ENCODE measurements at places on chromosomes 7 and 10.
A peak's percentile ranks its signal among the peaks of the same experiment; 100 is the strongest.

DNA sequence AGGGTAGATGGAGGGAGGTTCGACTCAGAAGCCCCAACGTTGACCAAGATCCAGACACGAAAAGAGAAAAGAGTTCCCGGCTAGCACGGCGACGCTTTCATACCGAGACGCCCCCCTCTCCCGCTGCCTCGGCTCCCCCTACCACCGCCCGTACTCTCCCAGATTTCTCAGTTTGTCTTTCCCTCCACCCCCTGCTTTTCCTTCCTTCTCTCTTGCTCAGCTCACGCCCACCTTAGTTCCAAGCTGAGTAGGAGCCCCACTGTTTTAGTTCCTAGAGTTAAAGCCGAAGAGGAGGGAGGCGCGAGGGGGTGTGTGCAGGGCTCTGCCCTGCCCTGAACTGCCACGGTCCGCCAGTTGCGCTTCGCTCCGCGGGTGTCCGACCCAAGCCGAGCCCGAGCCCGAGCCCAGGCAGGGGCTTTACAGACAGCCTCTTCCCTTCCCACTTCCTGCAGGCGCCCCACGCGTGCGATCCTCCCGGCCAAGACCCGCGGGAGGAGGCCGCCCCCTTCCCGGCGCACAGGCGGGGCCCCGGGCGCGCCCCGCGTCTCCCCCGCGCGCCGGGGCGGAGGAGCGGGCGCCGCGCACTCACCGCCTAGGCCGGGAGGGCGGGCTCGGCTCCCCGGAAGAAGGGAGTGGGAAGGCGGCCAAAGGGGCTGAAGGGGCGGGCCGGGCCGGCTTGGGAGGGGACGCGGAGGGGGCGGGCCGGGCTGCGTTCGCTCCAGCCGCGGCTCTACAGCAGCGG lies at the start of gene EPHB6:
EPHB6 (plus strand) TSS at position 705 of the 742 bp plus-strand sequence. CDS start 8,152 bp downstream, outside the sequence.
- peak; percentile 90 for DNase-seq

- no peak for DNase-seq
These were observed 30.1 kb downstream of the DENND11 start for GRCh38 chr7:141671705-141672496.

- no peak for DNase-seq
These were observed 624.3 kb upstream of the MBL2 start for GRCh38 chr10:53396876-53397275.

GRCh38 chr10:13899941-13900340 lies 313.2 kb downstream of the PRPF18 start:
- DNase-seq, result no peak

DNA sequence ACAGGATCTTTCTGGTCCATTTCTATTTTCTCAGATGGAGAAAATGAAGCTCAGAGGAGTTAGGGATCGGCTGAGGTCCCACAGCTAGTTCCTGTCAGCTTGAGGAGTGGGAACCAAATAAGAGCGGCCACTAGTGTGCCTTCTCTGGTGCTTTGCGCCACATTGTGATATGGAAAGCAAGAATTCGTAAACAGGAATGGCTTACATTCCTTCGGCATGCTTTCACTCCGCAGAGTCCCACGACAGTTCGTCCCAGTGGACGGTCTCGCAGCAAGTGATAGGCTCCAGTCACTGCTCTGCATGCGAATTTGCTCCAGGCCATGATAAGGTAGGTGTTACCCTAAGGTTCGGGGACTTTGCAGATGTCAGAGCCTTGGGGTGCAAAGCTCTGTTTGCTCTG lies 41.5 kb upstream of the PTF1A start:
- no peak for DNase-seq

GRCh38 chr7:74507538-74508319 lies 54.0 kb downstream of the GTF2IRD1 start:
- DNase-seq, result no peak

DNA sequence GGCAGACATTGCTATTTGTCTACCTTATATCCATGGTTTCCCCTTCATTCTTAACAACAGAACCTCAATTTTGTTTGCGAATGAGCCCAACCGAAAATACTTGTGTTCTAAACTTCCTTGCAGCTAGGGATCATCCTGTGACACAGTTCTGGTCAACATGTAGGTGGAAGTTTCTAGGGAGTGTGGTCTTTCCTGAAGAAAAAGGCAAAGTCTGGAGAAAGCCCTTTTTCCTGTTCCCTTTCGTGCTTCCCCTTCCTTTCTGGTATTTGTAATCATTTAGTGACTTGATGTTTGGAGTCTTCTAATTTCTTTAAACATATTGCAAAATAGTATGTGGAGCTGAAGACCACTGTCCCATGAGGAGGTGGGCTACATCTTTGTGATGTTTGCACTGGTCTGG lies 2.9 kb upstream of the IFRD1 start:
- no peak for DNase-seq

DNA sequence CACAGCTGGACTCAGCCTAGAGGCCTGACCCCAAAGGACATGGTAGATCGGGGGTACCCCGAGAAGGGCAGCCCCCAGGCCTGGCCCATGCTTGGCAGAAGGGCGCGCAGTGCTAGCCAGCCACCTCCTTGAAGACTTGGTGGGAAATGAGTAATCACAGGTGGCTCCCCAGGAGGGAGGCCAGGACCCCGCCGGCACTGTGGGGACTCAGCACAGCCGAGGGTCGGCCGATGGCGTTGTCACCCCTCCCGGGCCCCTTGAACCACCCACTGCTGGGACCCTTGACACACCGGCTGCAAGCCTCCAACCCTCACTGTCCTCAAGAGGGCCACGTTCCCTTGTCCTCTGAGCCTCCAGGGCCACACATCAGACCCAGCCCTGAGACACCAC lies 27.7 kb downstream of the ADGRA1 start:
- DNase-seq, result no peak
